ENCODE measurements at places on chromosomes 11 and 22.

GRCh38 chr11:82546661-82547557 lies 186.8 kb downstream of the FAM181B start:
- DNase-seq = no peak

GRCh38 chr22:19002684-19003038 lies 66.6 kb upstream of the PRODH start:
- no peak for DNase-seq

DNA sequence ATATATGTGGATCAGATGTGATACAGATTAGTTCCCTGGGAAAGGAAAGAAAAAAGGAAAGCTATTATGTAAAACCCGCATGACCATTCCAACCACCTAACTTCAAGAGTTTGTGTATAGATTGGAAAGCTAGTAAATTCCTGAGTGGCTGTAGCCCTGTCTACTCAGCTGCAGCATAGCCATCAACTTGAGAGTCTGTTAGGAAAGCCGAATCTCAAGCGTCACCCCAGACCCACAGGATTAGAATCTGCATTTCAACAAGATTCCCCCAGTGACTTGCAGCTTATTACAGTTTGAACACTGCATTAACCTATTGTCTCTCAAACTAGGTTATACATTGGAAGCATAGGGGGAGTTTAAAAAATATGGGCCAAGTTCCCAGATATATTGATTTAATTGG lies 921.7 kb downstream of the LRRC4C start:
- no peak for DNase-seq

GRCh38 chr11:125512106-125512505 lies 16.0 kb upstream of the FEZ1 start:
- no peak for DNase-seq

GRCh38 chr22:38455530-38456271 lies 702 bp upstream of the KCNJ4 start:
- DNase-seq = peak; percentile 54

GRCh38 chr11:96203567-96204365 lies 139.2 kb downstream of the MAML2 start:
- no peak for DNase-seq

DNA sequence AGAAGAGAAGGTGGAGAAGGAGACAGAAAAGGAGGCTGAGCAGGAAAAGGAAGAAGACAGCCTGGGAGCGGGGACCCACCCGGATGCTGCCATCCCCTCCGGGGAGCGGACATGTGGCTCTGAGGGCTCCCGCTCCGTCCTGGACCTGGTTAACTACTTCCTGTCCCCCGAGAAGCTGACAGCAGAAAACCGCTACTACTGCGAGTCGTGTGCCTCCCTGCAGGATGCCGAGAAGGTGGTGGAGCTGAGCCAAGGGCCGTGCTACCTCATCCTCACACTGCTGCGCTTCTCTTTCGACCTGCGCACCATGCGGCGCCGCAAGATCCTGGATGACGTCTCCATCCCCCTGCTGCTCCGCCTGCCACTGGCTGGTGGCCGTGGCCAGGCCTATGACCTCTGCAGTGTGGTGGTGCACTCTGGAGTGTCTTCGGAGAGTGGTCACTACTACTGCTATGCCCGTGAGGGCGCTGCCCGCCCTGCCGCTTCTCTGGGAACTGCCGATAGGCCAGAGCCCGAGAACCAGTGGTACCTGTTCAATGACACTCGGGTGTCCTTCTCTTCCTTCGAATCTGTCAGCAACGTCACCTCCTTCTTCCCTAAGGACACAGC lies 21.4 kb downstream of the USP35 start:
- no peak for DNase-seq

DNA sequence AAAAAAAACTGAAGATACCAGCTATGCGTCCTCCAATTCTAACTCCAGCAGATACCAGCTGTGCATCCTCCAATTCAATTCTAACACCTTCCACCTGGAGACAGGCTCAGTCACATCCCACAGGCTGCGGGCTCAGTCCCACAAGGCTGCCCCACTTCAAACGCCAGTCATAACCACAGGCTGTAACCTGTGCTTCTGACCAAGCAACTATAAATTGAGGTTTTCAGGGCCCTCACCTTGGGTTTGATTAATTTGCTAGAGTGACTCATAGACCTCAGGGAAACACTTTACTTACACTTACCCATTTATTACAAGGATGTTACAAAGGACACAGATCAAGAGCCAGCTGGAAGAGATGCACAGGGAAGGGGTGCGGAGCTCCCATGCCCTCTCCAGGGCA lies 32.4 kb upstream of the MSANTD2 start:
- DNase-seq = no peak

DNA sequence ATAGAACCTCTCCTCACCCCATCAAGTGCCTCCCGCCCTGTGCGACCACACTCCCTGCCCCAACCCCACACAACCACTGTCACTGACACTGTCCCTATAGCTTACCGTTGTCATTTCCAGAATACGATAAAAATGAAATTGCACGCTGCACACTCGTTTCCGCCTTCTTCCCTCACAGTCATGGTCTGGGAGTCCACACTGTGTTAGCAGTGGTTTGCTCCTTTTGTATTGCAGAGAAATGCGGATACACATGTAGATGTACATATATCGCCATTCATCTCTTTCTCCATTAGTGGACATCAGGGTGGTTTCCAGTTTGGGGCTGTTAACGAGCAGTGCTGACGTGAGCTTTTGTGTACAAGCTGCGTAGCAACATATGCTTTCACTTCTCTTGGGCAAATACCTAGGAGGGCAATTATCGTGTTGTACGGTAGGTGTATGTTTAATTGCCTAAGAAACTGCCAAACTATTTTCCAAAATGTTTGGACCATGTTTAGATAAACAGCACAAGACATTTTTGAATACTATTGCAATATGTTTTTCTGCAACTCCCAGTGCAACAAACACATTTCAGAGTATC lies 59.2 kb upstream of the CD5 start:
- no peak for DNase-seq

- no peak for DNase-seq
Observed at GRCh38 chr11:86497310-86497709, 122.6 kb downstream of the CCDC81 start.

DNA sequence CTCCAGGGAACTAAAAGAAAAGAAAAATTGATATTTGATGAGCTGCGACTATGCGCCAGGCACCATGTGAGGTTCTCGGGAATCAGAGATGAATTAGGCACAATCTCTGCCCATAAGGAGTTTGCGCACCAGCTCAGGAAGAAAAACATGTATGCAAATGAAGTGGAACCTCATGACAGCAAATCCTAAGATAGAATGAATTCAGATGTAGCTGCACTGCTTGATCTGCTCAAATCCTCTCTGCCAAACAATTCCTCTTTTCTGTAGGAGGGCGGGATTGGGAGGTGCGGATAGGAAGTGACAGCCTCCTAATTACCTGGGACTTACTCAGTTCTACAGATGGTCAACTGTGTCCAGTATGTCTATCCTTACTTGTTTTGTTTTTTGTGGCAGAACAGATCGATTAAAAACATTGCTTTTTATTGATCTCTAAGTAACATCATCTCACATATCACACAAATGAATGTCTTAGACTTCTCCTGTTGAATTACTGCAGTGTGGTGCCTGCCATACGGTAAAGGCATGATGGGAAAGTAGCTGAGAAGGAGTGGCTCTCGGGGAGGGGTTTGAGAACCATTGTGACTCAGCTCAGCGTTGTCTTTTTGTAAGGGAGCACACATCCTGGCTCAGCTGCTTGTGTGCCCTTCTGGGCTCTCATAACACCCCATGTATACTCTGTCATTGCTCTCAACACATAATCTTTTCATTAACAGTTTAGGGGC lies 13.9 kb downstream of the CRTAM start:
- DNase-seq = no peak

- DNase-seq = no peak
Observed at GRCh38 chr11:64276653-64277431, 7.6 kb downstream of the BAD start.

DNA sequence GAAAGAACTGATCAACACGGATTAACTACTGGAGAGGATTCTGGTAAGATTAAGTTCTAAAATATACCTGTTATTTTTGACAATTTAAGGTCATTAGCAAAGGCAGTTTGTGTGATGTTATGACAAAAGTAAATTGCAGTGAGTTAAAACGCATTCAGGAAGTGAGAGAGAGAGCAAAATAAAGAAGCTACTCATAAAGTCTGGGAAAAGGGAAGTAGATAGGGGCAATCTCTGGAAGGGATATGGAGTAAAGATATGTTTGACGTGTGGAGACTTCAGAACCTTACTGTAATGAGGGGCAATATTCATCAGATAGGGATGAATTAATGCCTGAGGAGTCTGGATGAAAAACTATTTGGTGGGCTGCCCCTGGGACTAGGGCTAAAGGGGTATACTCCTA lies 16.8 kb downstream of the OR56B4 start:
- DNase-seq = no peak

GRCh38 chr11:31714840-31715239 lies 96.3 kb downstream of the PAX6 start:
- DNase-seq = no peak

GRCh38 chr11:1226986-1227550 lies 4.2 kb downstream of the MUC5B start:
- peak; percentile 36 for DNase-seq

DNA sequence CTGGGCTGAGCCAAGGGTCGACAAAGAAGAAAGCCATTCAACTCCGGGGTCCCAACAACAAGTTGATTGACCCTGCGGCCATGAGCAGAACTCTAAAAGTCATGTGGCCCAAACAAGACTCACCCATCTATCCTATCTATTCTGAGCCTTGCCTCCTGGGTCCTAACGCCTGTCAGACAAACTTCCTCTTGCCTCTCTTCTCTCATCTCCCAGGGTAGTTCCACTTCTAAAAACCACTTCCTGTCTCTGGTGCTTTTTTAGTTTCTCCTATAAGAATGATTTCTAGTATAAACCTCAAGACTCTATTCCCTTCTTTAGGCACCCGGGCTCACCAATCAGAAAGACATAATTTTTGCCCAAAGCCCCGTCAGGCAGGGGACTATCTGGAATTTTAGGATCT lies 530.2 kb downstream of the DLG2 start:
- DNase-seq = no peak

DNA sequence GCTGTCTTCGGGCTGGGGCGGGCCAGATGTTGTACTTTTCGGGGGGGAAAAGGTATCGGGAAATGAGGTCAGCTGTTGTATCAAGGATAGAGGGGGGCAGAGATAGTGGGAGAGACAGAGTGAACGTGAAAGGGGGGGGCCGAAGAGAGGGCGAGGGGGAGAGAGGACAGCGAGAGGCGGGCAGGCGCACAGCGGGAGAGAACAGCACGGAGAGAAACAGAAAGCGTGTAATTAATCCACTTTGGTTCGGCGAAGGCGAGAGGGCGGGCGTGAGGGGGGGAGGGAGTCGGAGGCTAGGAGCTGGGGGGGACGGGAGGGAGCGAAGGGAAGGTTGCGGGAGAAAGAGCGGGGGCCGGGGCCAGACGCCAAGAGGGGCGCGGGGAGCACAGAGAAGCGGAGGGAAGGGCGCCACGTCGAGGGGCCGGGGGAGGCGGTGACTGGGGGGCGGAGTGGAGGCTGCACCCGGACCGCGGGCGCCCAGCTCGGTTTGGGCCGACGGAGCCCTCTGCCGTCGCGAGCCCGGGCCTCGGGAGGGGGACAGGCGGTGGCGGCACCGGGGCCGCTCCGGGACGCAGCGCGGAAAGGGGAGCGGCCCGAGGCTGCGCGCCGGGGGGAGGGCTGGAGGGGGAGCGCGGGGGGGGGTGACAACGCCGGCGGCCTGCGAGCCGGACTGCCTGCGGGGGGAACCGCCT lies 612 bp downstream of the IGF2 start:
- DNase-seq = no peak

DNA sequence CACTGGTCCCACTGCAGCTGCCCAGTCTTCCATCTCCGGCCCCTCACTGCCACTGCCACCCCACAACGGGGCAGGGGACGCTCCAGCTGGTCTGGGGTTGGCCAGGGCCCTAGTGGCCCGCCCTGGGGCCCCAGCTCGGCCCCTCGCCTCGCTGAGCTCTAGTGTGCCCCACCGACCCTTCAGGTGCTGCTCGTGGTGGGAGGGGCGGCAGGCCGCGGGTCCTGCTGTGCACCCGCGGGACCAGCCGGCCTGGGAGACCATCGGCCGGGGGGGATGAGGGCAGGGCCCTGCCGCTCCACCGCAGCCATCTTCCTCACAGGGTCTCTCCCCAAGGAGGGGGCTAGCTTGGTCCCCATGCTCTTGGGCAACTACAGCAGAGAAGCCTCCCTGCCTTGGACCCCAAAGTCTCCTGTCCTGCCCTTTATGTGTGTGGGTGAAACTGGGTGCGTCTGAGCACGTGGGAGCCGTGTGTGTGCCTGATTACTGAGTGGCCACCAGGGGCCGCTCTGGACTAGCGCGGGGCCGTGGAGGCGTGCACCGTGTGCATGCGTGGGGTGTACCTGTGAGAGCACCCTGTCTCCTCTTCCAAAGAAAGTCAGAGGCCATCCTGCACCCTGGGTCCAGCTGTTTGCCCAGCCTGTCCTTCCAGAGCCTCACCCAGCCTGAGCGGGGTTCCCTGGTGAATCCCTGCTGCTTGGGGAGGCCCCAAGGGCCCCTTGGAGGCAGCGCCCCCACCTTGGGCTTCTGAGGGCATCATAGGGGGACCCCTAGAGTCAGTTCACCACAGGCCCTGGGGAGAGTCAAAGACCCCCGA lies 6.0 kb upstream of the ACR start:
- DNase-seq = peak; percentile 89

DNA sequence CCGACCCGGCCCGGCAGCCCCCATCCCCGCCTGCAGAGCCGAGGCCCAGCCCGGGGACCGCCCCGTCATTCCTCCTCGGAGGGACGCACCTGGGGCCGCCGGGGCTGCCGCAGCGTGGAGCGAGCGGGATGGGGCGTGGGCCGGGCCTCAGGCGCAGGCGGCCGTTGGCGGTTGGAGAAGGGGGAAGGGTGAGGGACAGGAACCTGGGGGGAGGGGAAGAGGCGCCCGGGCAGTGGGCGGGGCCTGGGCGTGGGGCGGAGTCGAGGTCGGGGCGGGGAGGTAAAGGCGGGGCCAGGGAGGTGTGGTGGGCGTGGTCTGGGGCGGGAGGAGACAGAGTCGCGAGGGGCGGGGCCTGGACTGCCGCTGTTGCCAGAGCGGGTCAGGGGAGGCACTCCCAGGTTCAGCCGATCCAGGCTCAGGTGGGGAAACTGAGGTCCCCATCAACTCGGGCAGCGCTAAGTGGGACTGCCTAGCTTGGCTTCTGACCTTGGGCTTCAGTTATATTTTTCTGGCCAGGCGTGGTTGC lies at the start of gene TESMIN:
TESMIN (minus strand) TSS at position 190 of the 526 bp plus-strand sequence. CDS start 860 bp downstream, outside the sequence.
- DNase-seq = peak; percentile 99

GRCh38 chr11:78851878-78852586 lies 277.4 kb upstream of the NARS2 start:
- DNase-seq = no peak

DNA sequence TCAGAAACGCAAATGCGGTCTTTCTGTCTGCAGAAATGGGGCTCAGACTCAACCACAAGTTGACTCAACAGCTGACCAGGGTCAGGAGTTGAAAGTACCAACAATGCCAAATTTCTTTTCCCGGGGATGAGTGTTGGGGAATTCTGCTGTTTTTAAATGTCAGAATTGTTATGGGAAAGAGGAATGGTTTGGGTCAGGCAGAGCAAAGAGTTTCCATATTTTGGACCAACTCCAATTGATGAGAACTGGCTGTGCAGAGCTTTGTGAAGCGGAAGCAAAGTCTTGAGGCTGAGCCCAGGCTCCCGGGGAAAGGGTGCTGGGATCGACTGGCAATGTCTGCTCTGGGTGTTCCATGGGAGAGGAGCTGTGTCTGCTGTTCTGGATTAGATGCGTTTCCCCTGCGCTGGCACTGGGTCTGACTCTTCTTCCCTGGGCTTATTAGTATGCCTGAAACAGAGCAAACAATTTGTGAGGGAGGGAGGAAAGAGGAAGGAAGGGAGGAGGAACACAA lies 36.2 kb downstream of the TXN2 start:
- no peak for DNase-seq

GRCh38 chr11:44548032-44548695 lies 17.3 kb upstream of the CD82 start:
- no peak for DNase-seq
